Amygdala (tissue), 56 donors: ENCODE measurements at places on chromosomes 1 and 21.

DNA sequence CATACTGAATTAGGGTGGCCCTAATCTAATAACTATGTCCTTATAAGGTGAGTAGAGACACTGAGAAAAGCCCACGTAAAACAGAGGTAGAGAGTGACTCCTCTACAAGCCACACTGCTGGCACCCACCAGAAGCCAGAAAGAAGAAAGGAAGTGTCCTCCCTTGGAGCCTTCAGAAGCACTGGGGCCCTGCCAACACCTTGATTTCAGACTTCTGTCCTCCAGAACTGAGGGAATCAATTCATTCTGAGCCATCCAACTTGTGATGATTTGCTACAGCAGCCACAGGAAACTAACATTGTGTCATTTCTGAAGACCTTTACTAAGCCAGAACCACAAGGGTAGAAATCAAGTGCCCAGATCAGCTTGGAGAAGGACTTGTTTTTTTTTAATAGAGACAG is 15.0 kb downstream of the GNB1 start:
- DNase-seq, result no peak

GRCh38 chr21:29546071-29546470 is 247.3 kb downstream of the BACH1 start:
- DNase-seq, result no peak

- no peak for DNase-seq
Observed at GRCh38 chr1:218346391-218347204, 1.5 kb downstream of the TGFB2 start.

- no peak for DNase-seq
Observed at GRCh38 chr1:199261328-199261727, 622.5 kb downstream of the PTPRC start.
